ENCODE measurements at places on chromosomes 6 and 20.

GRCh38 chr20:3937618-3938017 lies 48.4 kb downstream of the PANK2 start:
- DNase-seq: no peak

DNA sequence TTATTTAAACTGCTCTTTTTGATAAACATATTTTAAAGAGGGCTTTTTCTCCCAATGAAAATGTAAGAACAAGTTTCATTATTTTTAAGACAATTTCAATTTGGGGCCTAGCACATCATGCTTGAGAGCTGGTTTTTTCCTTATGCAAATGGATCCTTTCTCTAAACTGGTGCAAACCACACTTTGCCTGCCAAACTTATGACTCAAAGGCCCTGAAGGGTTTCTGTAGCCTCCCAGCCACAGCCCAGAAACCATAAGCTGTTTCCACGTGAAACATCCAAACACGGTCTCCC lies 451 bp upstream of the HSF2 start:
- no peak for DNase-seq

- no peak for DNase-seq
Measured at GRCh38 chr6:91079969-91080368, 493.1 kb upstream of the MAP3K7 start.

GRCh38 chr6:130725551-130725950 lies 101.7 kb upstream of the SMLR1 start:
- no peak for DNase-seq

DNA sequence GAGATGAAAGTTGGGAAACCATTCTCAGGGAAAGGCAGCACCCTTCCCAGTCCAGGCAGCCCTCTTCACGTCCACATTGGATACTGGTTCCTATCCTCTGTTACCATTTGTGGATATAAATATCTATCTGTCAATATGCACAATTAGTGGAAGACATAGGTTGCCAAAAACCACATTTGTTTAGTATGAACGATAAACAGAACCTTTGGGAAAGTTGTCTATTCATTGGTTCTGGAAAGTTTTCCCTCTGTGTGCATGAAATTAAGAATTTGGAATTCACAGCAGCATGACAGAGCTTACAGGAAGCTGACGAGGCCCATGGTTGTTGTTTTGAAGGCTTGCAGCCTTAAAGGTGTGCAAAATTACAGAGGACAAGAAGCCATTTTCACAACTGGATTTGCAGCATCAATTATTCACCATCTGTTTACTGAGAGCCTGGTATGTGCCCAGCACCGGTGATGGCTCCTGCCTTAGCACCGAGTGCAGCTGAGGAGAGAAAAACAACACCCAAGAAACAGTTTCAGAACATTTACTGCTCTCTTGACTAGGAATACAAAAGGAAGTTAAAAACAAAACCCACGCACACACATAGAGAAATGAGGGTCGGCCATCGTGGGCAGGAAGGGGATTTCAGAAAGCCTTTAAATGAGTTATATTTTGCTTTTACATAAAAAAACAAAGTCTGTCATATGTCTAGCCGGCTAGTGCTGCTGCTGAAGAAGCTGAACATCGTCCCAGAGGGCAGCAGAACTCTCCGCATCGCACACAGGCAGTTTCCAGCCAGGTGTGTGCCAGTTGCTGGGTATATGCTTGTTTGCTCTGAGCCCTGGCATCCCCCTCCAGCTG lies 319.6 kb downstream of the FARS2 start:
- DNase-seq: no peak

DNA sequence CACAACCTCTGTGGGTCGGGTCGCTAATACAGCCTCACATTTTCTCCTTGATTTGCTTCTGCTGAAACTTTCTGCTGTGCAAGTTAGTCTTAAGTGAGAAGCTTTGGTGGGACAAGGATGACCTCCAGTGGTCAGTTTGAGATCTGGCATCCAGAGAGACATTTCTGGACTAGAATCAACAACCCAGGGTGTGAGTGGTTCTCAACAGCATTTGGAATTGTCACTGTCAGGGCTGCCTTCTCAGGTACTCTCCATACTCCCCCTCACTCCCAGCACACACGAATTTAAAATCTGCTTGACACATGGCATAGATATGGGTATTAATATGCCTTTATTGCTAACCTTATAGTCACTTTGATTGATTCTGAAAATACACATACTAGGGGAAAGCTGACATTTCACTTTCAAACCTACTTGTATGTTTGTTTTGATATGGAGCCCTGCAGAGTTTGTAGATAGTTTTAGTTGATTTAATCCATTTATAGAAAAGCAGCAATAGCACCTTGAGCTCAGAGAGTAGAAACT lies 13.2 kb downstream of the OTOR start:
- DNase-seq: peak; percentile 76

GRCh38 chr6:124757560-124757959 lies 204.7 kb upstream of the RNF217 start:
- no peak for DNase-seq

DNA sequence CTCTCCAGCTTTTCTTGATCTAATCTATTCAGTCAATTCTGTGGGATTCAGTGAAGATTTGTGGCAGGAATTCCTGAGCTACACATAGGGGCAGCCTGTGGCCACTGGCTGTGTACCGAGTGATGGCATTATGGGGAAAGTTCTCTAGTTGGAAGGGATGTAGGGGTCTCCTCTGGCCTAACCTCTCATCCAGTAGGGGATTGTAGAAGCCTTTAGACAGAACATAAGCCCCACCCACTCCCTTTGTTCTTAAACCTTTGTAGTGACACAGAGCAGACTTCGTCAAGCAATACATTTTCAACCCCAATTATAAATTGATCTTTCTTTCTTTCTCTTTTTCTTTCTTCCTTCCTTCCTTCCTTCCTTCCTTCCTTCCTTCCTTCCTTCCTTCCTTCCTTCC lies 188.9 kb downstream of the QKI start:
- no peak for DNase-seq

All from hindlimb muscle (tissue), 1 donor.